ENCODE measurements at places on chromosomes 2 and 18.
A peak's percentile ranks its signal among the peaks of the same experiment; 100 is the strongest.

DNA sequence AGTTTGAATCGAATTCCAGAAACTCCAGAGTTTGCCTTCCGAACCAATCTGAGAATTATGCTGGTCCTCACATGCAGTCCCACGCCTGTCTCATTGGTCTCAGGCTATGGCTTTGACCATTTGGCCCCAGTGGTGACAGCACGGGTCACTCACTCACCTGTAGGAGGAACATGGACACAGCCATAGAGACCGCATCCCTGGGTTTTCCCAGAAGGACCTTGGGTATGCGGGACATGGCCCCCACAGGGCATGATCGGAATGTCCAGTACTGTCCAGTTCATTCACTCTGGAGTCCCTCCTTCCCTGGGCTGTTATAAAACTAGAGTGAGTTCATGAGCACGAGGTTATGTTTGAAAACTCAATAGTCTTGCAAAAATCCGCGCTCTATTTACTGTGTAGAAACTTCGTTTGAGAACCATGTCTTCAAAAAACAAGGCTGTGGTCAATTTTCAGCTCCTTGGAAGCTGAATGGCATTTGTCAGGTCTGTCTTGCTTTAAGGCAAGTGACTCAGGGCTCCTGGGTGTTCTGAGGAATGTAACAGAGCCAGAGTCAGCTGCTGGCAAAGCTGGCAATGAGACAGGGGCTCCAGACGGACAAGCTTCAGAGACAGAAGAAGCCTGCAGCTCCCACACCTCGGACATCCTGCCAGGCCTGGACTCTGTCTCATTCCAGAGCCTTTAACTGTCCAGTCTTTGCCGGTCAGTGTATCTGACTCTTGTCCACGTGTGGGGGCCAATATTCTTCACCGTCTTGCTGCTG is 86.7 kb upstream of the TMEM18 start:
- DNase-seq: no peak

- DNase-seq: no peak
These were observed 83.1 kb downstream of the UPP2 start for GRCh38 chr2:158184556-158185343.

- DNase-seq: no peak
These were observed 7.7 kb downstream of the PPP1R7 start for GRCh38 chr2:241157841-241158545.

- no peak for DNase-seq
These were observed 291.2 kb upstream of the LRP1B start for GRCh38 chr2:142422041-142422440.

DNA sequence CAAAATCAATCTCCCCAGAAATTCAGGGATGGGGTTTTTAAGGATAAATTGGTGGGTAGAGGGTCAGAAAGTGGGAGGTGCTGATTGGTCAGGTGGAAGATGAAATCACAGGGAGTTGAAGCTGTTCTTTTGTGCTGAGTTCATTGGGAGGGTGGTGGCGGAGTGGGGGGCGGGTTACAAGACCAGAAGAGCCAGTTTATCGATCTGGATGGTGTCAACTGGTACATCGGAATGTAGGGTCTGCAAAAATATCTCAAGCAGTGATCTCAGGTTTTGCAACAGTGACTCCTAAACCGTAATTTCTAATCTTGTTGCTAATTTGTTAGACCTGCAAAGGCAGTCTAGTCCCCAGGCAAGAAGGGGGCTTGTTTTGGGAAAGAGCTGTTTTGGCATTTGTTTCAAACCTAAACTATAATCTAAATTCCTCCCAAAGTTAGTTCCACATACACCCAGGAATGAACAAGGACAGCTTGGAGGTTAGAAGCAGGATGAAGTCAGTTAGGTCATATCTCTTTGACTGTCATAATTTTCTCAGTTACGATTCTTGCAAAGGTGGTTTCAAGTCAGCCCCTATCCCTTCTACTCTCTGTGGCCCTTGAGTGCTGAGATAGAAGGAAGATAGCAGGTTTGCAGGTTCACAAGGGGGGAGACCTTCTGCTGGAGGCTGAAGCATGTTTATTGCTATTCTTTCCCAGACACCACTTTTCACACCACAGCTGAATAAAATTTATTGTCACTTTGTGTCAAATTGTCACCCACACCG is 12.3 kb upstream of the CXXC1 start:
- no peak for DNase-seq

DNA sequence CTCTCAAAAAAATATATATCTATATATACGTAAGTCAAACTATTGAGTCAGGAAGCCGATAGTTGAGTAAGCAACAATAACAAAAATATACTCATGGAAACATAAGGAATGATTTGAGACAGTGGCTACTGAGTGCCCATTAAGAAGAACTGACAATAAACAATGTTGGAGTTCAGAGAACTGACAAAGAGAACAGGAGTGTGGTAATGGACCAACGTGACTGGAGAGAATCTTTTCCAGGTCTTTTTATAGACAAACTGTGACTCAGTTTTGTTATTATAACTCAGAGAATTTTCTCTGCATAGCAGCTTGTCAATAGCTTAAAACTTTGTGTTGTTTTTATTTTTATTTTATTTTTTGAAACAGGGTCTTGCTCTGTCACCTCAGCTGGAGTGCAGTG is 4.6 kb upstream of the GALM start:
- no peak for DNase-seq

GRCh38 chr18:79790996-79791972 is 6.5 kb upstream of the KCNG2 start:
- no peak for DNase-seq

- DNase-seq: no peak
These were observed 9.3 kb downstream of the OTX1 start for GRCh38 chr2:63059793-63060471.

GRCh38 chr2:17309741-17310339 is 208.4 kb downstream of the RAD51AP2 start:
- DNase-seq: no peak

- DNase-seq: no peak
These were observed 148.5 kb downstream of the LNPK start for GRCh38 chr2:175853616-175853890.

- no peak for DNase-seq
These were observed 24.4 kb downstream of the GRHL1 start for GRCh38 chr2:9975805-9976447.

GRCh38 chr2:74507926-74508520 is 528 bp upstream of the PCGF1 start:
- DNase-seq: peak; percentile 30

DNA sequence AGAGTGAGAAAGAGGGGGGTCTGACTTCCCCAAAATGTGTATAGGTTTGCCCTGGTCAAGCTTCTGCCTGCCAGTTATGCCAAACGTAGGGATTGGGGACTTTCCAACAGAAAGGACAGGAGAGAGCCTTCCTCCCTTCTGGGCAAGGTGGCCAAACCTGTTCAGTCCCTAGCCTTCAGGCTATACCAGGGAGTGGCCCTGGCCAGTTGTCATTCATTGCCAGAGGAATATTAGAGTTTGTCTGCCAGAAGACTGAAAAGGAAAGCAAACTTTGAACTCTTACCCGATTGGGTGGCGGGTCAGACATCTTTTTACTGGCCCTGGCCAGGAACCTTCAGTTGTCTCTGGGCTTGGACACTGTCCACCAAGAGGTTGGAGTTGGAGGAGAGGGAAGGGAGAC is 22.1 kb downstream of the RAB3GAP1 start:
- DNase-seq: no peak

DNA sequence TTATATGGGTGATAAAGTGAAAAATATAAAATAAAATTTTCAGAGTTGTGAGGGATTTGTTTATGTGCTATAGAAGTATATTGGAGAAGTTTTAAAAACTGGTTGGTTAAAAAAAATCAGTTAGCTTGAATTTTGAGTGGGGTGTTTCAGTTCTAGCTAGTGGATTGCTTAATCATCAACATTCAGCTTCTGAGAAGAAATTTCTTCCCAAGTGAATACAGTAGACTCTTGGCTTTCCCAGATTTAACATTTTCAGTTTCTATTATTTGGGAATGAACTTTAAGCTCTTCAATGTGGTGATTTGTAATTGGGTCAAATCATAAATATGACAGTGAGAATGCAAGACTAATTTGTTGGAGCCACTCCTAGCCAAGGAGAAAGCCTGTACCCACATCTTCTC is 120.8 kb downstream of the PLCL1 start:
- no peak for DNase-seq

GRCh38 chr18:44916429-44917207 is 235.9 kb downstream of the SETBP1 start:
- DNase-seq: no peak

Measured in CD4-positive, alpha-beta T cell treated with Interleukin-6 for 4 hours (primary cell).